ENCODE measurements at places on chromosomes 6 and 20.

DNA sequence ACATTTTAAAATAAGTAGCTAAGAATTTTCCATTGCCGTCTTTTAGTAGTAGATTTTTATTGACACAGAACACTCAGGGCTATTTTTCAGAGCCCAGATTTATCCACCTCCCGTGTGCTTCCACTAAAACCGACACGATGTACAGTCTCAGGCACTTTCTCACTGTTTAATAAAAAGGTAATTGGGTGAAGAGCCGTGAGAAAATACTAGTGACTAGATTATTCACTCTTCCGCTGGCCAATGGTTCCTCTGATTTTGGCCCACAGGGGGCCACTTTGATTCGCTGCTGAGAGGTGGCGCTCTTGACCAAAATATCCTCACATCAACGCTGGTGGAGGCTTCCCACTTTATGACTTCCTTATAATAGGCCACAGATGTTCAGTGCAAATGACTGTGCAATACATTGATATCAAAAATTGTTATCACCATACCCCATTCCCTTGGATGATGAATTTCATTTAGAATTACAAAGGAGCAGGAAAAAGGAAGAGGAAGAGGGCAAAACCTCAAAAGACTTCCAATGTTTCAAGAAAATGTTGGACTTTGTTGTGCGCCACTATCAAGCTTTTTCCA is 12.3 kb upstream of the HDDC2 start:
- no peak for DNase-seq

DNA sequence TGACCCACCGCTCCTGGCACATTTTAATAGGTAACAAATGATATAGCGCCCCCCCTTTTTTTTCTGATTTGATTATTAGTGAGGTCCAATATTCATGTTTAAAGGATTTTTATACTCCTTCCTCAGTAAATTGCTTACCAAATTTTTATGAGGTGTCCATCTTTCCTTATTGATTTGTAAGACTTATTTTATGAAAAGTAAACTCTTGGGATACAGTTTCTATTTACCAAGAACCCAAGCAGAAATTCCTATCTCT is 25.1 kb downstream of the TRIM27 start:
- no peak for DNase-seq

- DNase-seq = no peak
Observed at GRCh38 chr6:158481690-158482473, 78.0 kb upstream of the TMEM181 start.

DNA sequence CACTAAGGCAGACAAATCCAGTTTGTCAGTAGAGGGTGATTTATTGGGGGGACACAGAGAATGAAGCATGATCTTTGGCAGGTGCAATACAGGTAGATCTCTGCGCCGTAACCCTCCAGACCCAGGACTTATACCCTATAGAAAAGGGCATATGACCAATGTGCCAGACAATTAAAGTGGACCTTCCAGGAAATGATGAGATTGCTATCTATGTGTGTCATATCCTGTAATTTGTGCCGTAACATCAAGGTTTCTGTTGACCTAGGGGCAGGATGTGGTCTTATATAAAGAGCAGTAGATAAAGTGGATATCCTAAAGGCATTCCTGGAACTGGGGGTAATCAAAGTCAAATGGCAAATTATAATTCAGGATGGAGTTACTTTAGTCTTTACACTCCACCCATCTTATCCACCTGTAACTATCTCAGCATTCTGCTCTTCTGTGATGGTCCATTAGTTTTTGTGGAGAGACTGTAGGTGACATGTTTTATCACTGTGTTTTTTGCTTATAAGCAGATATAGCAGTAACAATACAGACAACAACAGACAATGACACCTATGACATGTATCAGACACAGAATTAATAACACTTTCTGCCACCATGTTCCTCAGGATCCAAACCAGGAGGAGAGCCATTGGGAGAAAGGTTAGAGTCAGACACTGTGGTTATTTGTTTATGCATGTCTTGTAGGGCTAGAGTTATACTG is 43.1 kb upstream of the ZNF337 start:
- DNase-seq = peak; percentile 43

DNA sequence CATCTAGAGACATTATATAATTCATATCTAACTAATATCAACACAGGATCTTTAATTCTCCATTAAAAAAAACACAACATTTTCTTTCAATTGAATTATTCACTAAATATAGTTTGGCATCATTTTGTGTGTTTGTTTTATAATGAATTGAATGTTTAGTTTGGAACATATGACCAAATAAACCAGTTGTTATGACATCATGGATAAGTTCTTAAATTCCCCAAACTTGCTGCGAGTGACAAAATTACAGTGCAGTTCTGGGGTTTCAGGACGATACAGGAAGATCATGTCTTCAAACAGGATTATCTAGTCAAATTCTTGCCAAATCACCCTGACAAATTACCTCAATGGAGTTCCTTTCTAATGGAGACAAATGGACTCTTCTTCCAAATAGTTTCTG is 473.6 kb downstream of the EPM2A start:
- DNase-seq = no peak

- no peak for DNase-seq
Observed at GRCh38 chr6:13776602-13777001, 37.8 kb downstream of the MCUR1 start.

- DNase-seq = no peak
Observed at GRCh38 chr20:64156886-64157875, 7.1 kb upstream of the MYT1 start.

GRCh38 chr6:114081730-114082129 is 110.8 kb upstream of the HDAC2 start:
- no peak for DNase-seq

GRCh38 chr6:74638412-74638811 is 567.4 kb downstream of the COL12A1 start:
- no peak for DNase-seq

Measured in CD4-positive, alpha-beta memory T cell (primary cell).